ENCODE measurements at places on chromosomes 5 and 9. TPM values are rescaled to one million over a fixed set of nuclear protein-coding genes. Genes with fewer than 3 reads are reported as not detected.

The EGFLAM gene
- 1.1 TPM for total RNA-seq

The ARSI gene
- 5.7 TPM for total RNA-seq

The NRG2 gene
- total RNA-seq = 0.21 TPM

The PCDHGA5 gene
- 1.1 TPM for total RNA-seq

The PPP2CA gene
- total RNA-seq = 159 TPM

The RXFP3 gene
- total RNA-seq = not detected

The MYOZ3 gene
- total RNA-seq = 0.27 TPM

The FOXE1 gene
- total RNA-seq = 48.5 TPM

The CDC25C gene
- total RNA-seq = 8.3 TPM

The MAN2A1 gene
- total RNA-seq = 47.5 TPM

The SLC9A3 gene
- total RNA-seq = 0.63 TPM

The DDX4 gene
- not detected for total RNA-seq

The AJM1 gene
- 4.5 TPM for total RNA-seq

The MCIDAS gene
- total RNA-seq = not detected

The LRRC19 gene
- total RNA-seq = not detected

Data from HFFc6 (cell line).